Fibroblast of villous mesenchyme (primary cell): ENCODE measurements at places on chromosomes 6 and 20. TPM values are rescaled to one million over a fixed set of nuclear protein-coding genes. Genes with fewer than 3 reads are reported as not detected.
A peak's percentile ranks its signal among the peaks of the same experiment; 100 is the strongest.

DNA sequence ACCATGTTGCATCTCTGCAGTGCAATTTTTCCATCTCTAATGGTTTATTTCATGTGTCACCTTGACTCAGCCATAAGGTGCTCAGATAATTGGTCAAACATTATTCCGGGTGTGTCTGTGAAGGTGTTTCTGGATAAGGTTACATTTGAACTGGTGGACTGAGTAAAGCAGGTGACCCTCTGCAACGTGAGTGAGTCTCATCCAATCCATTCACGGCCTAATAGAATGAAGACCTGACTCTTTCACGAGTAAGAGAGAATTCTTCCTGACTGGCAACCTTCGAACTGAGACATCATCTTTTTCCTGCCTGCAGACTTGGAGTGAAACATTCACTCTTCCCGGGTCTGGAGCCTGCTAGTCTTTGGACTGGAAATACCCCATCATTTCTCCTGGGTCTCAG lies 77.1 kb upstream of the SLC22A23 start:
- no peak for DNase-seq

DNA sequence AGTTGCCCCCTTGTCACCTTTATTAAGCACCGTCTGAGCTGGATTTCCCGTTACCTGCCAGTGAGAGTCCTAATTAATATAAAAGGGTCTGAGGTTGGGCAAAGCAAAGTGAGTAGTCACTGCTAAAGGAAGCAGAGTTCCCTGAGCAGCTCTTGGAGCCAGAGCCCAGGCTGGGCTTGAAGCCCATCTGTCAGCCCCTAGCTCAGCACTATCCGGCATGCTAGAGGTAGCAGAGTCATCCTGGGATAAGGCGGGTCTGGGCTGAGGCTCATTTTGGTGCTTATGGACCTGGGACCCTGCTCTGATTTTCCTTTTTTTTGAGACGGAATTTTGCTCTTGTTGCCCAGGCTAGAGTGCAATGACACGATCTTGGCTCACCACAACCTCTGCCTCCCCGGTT lies 46.2 kb downstream of the ADNP start:
- no peak for DNase-seq

DNA sequence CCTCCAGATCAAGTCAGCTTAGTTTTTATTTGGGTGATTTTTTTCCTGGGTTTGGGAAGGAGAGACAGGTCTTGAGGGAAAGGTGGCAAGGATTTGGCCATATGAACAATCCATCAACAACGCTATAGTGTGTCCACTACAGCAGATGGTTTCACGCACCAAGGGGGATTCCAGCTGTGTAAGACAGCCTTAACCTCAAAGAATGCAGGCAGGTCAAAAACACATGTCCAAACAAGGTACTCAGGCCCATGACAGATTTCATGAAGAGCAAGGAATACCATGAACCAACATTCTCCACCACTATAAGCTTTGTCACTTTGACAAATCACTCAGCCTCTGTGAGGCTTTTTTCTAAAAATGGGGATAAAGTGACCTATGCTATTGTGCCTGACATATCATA lies 2.0 kb downstream of the AIF1 start:
- DNase-seq: no peak

DNA sequence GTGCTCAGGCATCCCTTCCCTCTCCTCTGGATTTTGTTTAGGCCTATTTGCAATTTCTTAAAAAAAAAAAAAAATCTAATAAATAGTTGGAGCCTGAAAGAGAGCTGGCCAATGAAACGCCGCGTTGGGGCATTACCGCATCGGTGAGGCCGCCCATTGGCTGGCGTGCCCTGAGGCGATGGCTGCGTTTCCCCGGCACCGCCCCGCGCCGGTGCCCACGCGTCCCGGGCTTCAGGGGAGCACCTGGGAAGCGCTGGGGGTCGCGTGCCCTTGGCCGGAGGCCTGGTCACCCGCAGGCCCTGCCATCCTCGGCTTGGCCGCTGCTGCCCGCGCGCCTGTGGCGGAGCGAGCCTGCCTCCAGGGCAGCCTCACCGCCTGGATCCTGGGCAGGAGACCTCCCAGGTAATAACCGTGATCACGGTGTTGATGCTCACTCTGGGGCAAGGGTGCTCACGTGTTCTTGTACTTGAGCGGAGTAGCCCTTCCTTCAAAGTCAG lies 155.4 kb downstream of the NRN1 start:
- peak; percentile 9 for DNase-seq

DNA sequence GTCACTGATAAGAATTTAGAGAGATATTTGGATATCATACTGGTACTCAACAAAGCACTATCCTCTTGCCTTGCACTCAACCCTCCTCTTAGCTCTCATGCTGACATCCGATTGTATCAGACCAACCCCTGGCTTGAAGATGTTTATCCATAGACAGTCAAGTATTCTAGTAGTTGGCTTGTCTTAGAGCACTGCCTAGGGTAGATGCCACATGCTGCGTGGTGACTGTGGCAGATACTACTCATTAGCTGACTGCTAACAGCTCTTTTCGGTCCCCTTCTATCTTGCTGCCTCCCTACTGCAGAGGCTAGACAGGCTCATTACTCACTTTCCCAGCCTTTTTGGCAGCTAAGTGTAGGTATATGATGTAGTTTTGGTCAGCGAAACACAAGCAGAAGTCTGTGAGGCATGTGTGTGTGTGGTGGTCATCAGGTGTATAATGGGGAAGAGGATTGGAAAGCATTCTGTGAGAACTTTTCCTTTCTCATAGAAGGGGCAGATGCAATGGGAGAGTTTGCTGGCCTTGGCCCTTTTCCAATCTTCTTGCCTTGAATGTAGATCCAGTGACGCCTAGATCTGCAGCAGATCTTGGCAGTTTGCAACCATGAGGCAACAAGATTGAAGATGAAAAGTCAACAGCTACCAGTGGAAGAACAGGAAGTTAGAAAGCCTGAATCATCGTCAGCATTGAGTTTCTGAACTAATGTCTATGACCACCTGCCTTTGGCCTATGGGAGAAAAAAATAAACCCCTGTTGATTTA lies 4.4 kb upstream of the IFNGR1 start:
- DNase-seq: no peak

LSM2 gene
- total RNA-seq: 21.6 and 23.7 TPM in 2 replicates

DNA sequence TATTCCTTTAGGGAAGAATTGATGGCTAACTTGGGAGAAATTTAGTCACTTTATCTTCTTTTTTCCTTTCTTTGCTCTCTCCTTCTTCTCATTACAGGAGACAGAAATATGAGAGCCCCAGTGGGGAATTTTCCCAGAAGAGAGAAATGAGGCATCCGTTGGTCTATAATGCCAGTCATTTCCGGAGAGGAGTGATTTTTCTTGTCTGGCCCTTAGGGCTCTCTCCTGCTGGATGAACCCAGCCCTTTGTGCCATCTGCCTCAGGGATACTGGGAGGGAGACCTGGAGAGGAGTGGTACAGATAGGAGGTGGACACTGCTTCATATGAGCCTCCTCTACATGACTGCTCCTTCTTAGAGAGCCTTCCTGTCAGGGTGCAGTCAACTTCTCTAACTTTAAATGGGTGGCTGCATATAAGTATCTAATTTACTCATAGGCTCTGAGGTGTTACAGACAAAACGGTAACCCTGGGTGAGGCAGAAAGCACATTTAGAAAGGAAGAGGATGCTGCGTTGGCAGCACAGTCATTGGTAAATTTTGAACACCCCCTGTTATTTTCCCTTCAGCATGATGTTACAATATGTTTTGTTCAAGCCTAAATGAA lies 21.9 kb downstream of the RIMS1 start:
- no peak for DNase-seq

DNA sequence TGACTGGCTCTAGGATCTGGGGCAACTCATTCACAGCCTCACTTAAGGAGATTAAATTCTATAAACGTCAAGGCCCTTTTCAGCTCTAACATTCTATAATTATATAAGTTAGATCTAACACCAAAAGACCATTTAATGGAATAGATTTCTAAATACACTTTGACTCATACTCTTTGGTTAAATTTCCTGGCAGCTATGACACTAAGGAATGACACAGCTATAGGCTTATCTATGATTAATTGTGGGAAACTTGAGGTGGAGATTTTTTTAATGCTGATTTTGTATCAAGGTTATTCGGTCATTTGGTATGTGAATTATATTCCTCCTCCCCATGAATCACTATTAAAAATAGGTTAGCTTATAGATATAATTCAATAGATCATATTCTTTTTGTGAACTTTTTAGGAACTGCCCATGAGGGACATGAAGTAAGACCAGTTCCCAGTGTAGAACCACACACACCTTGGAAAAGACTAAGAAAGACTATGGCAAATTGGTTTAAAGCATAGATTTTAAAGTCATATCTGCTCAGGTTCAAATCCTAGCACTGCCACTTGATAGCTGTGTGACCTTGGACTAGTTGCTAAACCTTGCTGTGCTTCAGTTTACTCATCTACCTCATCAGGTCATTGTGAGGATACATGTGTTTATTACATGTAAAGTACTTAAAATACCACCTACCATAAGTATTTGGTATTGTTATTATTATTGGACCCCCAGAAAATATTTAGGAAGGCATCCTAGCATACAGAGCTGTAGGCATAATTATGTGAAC lies 116.0 kb downstream of the CRYBG1 start:
- peak; percentile 12 for DNase-seq

PRDM13 gene
- not detected in 2 replicates for total RNA-seq

WFDC10B gene
- total RNA-seq: not detected in 2 replicates

- peak; percentile 41 for DNase-seq
Observed at GRCh38 chr6:93104195-93104817, 315.1 kb downstream of the EPHA7 start.

PRL gene
- total RNA-seq: not detected in 2 replicates

DNA sequence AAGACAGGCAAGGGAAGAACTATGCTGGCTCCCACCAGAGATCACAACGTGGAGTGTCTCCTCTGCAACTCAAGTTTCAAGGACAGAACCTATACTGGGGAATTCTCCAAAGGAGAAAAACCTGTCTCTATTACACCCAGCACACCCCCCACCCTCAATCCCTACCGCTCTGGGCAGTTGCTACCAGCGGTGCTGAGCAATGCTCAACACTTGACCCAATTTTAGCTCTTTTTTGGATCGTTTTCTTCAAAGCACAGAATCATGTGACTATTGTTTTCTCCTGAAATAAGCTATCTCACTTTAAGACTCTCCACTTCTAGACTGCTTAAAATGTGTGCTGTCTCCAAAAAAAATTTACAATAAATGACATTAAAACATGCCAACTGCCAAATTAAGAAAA lies 23.3 kb downstream of the MAP7 start:
- DNase-seq: no peak
